ENCODE measurements at places on chromosomes 11 and 22.

DNA sequence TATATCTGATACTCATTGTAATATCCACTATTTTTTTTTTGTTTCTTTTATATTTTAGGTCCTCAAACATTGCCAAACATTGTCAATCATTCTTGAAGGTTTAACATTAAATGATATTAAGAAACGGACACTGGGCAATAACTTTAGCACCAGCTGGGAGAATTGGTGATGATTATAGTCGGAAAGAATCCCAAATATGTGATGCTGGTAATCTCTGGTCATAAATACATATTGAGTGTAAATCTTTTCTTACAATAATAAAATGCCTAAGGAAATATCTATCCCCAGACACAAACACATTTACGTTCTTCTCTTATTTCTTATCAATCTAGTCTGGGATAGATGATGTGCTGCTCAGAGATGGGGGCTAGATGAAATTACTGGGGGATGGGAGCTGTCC lies 25.2 kb downstream of the OR51E2 start:
- no peak for DNase-seq

GRCh38 chr11:94077552-94078293 lies 50.9 kb upstream of the PANX1 start:
- no peak for DNase-seq

- DNase-seq: no peak
Measured at GRCh38 chr11:64744544-64745188, 724 bp upstream of the RASGRP2 start.

GRCh38 chr11:71139516-71140205 lies 112.7 kb downstream of the SHANK2 start:
- peak; percentile 85 for DNase-seq

DNA sequence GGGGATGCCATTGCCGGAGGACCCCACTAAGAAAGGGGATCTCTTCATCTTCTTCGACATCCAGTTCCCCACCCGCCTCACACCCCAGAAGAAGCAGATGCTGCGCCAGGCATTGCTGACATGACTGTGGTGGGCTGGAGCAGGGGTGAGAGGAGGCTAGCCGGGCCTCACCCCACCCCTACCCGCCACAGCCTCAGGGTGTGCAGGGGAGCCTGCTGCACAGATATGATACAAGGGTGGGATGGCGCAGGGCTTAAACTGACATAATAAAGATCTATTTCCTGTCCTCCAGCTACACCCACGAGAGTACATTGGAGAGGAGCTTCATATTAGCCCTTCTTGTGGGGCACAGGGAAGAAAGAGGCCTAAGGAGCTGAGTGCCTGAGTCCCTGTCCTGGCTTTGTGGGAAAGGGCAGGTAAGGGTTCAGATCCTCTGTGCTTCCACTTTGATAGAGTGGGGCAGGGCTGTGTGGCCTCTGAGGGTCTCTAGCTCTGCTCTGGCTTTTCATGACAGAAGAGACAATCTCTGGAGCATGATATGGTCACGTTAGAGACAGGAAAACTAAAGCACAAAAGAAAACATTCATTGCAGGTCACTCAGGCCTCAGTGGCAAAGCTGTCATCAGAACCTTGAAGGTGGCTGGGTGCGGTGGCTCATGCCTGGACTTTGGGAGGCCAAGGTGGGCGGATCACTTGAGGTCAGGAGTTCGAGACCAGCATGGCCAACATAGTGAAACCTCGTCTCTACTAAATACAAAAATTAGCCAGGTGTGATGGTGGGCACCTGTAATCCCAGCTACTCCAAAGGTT lies 12.4 kb downstream of the UCP2 start:
- no peak for DNase-seq

GRCh38 chr11:103729617-103730016 lies 306.8 kb upstream of the DDI1 start:
- DNase-seq: no peak

DNA sequence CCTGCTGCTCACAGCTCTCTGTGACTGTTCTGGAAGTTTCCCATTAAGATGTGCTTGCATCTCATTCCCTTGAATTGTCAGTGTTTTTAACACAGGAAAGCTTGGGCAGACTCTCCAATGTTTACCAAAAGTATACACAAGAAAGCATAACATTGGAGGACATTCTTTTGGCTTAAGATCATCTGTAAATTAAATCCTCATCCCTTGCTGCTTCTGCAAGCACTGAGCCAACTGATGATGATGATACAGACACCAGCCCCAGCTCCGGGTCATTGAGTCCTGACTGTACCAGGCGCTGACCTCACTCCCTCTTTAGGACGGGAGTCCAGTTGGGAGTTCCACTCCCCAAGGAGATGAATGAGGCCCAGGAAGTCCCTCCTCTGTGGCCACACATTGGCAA lies 23.8 kb downstream of the CD82 start:
- DNase-seq: no peak

GRCh38 chr11:93166194-93166593 lies 31.6 kb downstream of the SLC36A4 start:
- no peak for DNase-seq

DNA sequence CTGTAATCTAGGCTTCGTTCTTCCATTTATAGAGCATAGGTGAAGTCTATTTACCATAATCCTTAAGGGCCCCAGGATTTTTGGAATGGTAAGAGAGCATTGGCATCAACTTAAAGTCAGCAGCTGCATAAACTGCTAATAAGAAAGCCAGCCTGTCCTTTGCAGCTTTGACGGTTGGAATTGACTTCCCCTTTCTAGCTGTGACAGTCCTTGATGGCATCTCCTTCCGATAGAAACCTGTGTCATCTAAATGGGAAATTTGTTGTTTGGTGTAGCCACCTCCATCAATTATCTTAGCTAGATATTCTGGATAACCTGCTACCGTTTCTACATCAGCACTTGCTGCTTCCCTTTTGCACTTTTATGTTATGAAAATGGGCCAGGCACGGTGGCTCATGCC lies 58.0 kb upstream of the GLYATL1B start:
- no peak for DNase-seq

DNA sequence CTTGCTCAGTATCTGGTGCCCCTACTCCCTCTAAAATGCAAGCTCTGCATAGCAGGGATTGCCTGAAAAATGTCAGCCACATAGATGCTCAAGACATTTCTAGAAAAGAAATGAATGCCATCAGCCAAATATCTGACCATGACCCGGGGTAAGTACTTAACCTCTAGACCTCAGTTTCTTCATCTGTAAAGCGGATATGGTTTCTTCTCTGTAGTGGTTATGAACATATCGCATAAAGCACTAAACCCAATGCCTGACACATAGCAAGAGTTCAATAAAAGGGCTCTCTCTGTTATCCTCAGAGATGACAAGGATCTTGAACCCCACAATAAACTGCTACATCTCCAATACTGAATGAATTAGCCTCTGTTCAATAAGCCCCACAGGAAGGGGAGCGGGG lies 122.6 kb downstream of the ABTB2 start:
- DNase-seq: no peak

- DNase-seq: no peak
Measured at GRCh38 chr22:44133161-44133560, 47.6 kb upstream of the PARVG start.

GRCh38 chr22:38317995-38318715 lies 922 bp upstream of the CSNK1E start:
- no peak for DNase-seq

DNA sequence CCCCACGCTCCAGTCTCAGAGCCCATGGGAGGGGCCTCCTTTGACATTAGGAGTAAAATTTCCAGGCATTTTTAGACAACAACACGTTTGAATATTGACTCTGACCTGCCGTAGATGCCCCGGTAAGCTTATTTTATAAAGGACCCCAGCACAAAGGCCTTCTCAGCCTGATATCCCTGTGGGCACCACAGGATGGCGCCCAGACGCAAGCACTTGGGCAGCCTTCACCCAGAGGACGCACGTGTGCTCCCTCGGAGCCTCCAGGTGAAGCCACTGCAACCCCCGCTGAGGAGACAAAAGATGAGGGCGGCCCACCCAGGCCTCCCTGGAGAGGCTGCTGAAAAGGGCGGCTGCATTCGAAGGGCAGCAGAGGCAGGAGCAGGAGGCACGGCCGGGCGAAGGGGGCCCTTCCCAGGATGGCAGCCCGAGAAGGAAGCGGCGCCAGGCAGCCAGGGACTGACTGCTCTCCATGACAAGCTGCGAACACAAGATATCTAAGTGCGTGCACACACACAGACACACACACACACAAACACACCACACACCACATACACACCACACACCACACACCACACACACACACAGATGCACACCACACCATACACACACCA lies 15.2 kb upstream of the TH start:
- DNase-seq: peak; percentile 89

DNA sequence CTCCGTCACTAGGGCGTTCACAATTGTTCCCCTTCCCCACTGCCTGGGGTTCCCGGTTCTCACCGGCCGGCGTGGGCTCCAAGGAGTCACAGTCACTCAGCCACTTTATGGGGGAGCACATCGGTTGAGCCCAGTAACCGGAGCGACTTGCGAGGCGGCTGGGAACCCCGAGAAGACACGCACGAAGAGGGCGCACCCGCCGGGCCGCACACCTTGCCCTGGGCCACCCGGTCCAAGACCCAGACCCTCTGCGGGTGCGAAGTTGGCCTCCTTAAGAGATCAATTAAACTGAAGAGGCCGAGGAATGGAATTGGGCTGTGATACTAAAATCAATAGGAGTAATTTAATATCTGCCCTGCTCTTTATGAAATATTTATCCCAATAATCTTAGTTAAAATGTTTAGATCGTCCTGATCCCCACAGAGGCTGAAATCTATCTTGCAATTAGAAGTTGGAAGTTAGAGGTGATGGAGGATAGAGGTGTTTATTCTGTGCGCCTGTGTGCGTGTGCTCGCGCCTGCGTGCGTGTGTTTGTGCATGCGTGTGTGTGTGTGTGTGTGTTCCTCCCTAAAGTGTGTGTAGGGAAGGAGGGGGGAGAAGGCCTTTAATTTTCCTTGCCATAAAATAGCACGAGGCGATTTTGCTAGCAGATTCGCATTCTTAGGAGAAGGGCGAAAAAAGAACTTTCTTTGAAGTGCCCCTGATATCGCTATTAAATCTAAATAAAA lies 954 bp upstream of the MN1 start:
- DNase-seq: no peak

DNA sequence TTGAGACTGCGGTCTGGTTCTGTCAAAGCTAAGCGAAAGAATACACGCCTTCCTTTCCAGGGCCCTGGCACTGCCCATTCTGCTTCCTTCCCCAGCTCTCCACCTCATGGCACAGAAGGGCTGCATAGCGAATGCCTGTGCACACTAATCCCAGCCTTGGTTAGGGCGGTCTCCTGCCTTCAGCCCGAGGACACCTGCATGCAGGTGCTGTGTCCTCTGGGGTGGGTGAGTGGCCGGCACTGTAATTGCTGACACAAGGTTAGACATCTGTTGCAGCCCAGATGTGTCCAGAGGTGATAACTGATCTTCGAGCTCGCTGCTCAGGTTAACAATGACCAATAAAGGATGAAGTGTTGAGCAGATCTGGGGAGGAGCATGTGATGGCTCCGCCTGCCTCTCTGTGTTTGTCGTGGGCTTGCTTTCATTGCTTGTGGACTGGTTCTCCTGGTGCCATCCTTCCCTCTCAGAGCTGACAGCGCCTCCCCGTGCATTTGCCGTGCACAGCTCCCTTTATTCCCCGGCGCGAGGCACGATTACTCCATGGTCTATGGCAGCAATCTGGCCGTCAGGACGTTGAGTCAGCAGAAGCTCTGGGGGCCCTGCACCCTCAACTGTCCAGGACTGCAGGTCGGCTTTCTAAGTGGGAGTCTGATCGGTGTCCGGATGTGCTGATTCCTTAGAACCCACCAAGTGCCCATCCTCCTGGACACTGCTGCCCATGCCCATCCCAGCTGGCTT lies 1088.2 kb downstream of the BRD1 start:
- DNase-seq: no peak

GRCh38 chr22:49540913-49541692 lies 286.6 kb downstream of the BRD1 start:
- no peak for DNase-seq

- no peak for DNase-seq
Measured at GRCh38 chr22:19709063-19709769, 5.1 kb upstream of the SEPTIN5 start.
